ENCODE measurements at places on chromosomes 6 and 20. TPM values are rescaled to one million over a fixed set of nuclear protein-coding genes. Genes with fewer than 3 reads are reported as not detected.

The VWA7 gene
- total RNA-seq: 0.79 TPM

The HSD17B8 gene
- 13.5 TPM for total RNA-seq

The OOEP gene
- total RNA-seq: not detected

The TREM2 gene
- not detected for total RNA-seq

The SLC35D3 gene
- not detected for total RNA-seq

The EFCAB8 gene
- 0.22 TPM for total RNA-seq

The PPP1R3G gene
- total RNA-seq: 0.56 TPM

The BPIFB1 gene
- 0.82 TPM for total RNA-seq

Measured in HepG2 (cell line).